ENCODE measurements at places on chromosomes 3 and 15.

DNA sequence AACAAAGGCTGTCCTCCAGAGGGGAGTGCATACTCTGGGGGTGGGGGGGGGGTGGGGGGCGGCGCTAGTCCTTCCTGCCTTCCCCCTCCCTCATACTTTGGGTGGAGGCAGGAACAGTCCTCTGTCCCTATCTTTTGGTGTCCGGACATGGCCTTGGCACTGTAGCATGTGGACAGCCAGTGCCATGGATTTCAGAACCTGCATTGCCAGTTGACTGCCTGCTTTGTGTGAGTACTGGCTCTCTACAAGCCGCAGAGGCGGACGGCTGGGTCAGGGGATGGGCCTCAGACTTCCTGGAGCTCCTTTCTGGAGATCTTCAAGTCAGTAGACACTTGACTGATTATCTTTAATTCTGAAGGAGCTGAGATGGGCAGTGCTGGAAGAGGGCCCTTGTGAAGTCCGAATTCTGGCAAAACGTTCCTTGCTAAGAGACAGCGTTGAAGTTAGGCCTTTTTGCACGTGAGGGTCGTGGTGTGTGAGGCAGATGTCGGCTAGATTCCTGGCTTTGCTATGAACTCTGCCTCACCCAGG is 2.5 kb downstream of the CLDN11 start:
- DNase-seq = no peak

DNA sequence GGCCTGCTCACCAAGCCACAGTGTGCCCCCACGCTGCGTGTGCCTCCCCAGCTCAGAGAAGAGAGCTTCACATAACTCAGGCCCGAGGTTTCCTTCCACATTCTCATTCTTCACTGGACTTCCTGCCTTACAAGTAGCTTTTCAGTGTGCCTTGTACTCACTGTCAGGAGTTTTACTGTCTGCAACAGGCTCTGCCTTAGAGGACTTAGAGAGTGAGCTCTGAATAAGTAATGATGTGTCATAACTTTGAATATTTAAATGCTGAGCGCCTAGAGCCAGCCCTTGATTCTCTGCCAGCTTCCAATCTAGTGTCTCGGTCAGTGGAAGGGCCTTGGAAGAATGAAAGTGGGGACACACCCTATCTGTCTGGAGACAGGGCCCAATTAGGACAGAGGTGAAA is 41.8 kb downstream of the ITGB5 start:
- peak; percentile 62 for DNase-seq

GRCh38 chr3:191461113-191461595 is at the start of gene PYDC2:
Gene PYDC2 (plus strand): TSS chr3:191461163. CDS start chr3:191461163, 0 bp downstream.
- no peak for DNase-seq

DNA sequence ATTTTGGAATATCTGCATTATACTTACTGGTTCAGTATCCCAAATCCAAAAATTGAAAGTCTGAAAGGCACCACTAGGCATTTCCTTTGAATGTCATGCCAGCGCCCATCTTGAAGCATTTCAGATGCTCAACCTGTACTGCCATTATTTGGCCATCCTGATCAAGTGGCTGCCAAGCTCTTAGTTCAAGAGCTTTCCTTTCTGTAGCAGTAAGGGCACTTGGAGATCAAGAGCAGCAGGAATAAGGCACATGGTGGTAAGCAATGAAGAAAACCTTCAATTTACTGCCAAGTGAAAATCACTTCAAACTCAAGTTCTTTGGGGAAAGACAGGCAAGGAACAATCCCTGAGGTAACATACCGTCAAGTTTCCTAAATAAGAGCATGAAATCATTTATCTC is 10.0 kb downstream of the RHOA start:
- no peak for DNase-seq

- DNase-seq = no peak
These were observed 1.9 kb downstream of the AQP9 start for GRCh38 chr15:58139989-58140522.

- DNase-seq = peak; percentile 41
These were observed 24.1 kb upstream of the OR5K4 start for GRCh38 chr3:98329392-98330124.

GRCh38 chr3:194091141-194091540 is 44.8 kb upstream of the HES1 start:
- DNase-seq = peak; percentile 95

- DNase-seq = peak; percentile 36
These were observed 214.2 kb upstream of the PROK2 start for GRCh38 chr3:71998995-71999673.

- DNase-seq = no peak
These were observed 245.3 kb downstream of the FEZF2 start for GRCh38 chr3:62128051-62128450.

GRCh38 chr3:68878322-68878721 is 54.0 kb downstream of the TAFA4 start:
- peak; percentile 7 for DNase-seq

DNA sequence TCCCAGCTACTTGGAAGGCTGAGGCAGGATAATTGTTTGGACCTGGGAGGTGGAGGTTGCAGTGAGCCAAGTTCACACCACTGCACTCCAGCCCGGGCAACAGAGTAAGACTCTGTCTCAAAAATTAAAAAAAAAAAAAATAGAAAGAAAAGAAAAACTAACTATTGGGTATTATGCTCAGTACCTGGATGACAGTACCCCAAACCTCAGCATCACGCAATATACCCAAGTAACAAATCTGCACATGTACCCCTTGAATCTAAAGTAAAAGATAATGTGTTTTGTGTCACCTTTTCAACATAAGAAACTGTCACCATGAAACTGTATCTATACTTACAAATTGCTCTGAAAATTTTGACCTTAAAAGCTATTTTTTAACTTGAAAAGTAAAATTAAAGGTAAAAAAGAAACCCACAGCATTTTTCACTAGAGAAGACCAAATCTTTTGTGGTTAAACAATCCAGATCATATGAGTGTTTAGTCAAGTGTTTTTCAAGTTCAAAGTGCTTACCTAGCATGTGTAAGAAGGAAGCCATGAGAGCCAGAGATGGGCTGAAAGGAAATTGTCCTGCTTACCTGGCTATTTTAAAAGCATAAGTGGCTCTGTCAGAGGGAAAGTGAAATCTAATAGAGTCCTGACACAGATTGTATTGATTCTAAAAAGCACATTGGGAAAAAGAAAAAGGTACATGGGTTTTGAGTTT is 50.5 kb downstream of the MYO1E start:
- DNase-seq = no peak

GRCh38 chr15:37824717-37825382 is 109.6 kb upstream of the TMCO5A start:
- DNase-seq = peak; percentile 83

- peak; percentile 96 for DNase-seq
These were observed 18.0 kb upstream of the ANKDD1A start for GRCh38 chr15:64893481-64894394.

DNA sequence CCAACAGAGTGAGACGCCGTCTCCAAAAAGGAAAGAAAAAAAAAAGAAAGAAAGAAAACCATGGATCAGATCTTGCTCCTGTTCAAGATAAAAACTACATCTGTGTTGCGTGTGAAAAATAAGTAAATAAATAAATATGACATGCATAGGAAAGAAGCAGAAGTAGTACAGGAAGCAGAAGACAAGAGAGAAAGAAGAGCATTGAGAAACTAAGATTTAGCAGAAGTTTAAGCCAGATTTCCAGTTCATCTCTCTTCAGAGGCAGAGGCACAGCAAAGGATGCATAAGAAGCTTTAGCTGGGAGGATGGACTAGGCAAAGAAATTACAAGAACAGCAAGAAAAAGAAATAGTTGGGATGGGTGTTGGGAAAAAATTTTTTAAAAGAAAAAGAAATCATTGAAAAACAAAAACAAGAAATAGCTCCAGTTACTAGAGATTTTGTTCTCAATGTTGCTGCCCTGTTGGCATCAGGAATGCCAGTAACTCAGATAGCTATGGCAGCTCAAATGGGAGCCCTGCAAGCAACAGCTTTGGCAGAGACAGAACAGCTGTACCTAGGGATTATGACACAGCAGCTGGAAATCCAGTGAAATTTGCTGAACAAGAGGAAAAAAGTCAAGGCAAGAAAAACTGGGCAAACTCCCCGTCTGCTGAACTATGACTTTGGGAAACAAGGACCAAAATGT is 17.3 kb downstream of the AP3S2 start:
- no peak for DNase-seq

GRCh38 chr3:66609660-66610561 is 109.1 kb upstream of the LRIG1 start:
- peak; percentile 5 for DNase-seq

DNA sequence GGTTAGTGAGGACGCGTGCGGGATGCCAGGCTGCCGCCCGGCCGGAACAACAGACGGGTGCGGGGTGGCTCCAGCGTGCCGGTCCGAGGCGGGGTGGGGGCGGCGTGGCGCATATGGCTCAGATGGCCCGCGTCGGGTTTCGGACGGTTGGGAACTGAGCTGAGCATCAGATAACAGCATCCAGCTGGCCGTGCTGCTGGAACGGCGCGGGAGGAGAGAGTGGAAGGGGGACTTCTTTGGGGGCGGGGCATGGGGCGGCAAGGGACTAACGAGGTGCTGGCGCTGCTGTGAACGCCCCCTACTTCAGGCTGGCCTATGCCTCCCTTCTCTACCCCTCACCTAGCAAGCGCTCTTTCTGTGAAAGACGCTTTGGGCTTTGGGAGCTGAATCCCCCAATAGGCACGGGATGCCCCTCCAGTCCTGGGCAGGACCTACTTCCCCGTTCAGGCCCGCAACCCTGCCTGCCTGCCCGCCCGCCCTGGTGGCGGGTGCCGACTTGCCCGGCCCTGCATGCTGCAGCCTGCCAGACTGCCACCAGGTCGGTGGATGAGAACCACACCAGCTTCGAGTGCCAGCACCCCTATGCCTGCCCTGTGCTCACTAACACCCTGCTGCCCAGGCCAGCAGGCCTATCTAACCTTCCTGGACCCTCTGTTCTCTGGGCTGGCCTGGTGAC is 542 bp downstream of the INKA1 start:
- peak; percentile 68 for DNase-seq

DNA sequence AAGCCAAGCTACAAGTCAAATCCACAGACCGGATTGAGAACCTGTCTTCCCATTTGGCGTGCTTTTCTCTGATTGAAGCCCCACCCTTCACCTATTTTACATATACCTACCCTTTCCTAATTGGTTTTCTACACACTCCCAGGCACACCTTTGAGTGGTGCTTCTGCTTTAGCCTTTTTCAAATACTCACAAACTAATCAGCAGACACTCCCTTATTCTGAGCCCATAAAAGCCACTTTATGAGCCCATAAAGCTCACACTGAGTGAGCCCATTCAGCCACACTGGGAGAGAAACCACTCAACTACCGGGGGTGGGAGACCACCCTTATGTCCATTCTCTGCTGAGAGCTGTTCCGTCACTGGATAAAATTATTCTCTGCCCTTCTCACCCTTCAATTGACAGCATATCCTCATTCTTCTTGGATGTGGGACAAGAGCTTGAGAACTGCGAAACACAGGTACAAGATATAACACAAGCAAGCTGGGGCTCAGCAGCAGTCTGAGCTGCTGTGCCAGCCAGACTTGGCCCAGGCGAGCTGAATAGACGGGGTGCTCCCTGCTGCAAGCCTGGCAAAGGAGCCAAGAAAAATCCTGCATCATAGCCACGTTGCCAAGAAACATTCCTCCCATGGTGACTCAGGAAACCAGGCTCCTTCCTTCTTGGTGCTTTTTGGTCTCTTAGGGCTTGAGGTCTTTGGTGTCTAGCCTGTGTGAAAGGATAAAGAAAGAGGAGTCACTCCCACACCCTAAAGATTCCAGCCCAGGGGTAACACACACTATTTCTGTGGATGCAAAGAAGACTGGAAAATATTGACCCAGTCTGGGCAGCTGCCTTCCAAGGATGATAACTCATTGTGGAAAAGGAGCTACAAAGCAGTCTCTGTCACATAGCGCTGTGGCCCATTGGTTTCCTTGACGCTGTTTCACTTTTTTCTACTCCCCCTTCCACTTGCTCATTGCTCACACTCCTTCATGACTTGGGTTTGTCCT is 609.7 kb downstream of the MCTP2 start:
- DNase-seq = peak; percentile 27

DNA sequence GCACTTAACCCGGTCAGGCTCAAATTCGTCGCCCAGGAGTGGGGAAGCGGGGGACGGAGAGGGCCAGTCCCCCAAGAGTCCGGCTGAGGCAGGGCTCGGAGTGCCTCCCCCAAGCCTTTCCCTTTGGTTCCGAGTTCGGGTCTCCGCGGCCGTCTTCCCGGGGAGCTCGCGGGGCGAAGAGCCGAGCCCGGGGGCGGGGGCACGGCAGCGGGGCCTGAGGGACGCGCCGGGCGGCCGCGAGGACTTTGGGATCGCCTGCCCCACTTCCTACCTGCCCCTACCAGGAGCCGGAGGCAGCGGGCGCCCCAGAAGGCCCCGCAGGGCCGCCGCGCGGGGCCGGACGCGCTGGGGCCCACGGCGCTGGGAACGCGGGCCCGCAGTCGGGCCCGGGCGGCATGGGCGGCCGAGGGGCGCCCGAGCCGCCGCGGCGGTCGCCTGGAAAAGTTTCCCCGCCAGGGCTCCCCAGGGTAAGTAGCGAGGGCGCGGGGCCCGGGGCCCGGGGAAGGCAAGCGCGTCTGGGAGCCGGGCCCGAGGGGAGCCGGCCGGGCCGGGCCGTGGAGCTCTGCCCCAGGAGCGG is 2.8 kb downstream of the FURIN start:
- peak; percentile 44 for DNase-seq

DNA sequence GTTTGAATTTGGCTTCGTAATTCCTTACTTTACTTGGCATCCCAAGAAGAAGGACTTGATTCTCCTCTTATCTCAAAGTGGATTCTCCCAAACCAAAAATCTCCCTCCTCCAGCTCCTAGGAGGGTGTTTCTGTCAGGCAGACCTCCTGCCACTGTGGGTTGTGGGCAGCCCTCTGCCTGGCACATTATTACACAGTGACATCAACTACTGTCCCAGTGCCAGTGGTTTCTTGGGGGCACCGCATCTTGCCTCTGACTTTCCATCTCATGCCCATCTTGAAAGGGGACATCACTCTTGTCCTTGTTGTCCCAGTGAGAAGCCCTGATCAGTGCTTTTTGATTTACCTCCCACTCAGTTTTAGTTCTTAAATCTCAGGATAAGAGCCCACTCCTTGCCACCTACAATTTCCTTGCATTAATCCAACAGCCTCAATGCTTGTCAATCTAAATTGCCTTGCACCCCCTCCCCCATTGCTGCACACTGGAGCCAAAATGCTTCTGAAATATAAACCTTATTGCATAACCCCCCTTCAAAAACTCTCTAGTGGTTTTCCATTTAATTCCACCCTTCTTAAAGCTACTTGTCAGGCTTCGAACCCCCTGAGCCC is 81.0 kb downstream of the TRAK1 start:
- no peak for DNase-seq

DNA sequence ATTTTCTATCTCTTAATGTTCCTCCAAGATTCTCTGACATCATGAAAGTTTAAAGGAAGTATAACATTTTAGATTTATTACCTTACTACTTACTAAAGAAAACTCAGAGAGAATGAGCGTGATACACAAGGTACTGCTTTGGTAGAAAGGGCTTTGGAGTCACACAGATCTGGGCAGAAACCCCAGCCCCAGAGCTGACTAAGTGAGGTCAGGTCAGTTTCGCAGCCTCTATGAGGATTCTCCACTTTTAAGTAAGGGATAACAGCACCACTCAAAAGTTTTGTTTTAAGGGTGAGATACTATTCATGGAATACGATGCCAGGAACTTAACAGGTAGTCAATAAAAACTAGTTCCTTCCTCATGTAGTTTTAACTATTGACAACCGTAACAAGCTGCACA is 76.1 kb downstream of the CLDN11 start:
- DNase-seq = no peak

Data from RWPE1 (cell line).